Urinary bladder (tissue), 4 donors: ENCODE measurements at places on chromosomes 12 and 14. TPM values are rescaled to one million over a fixed set of nuclear protein-coding genes. Genes with fewer than 3 reads are reported as not detected.

- DNase-seq = no peak
Observed at GRCh38 chr12:9866860-9867269, 2.3 kb downstream of the CLEC2B start.

- no peak for DNase-seq
Observed at GRCh38 chr12:120662879-120663278, 22.5 kb downstream of the CABP1 start.

GRCh38 chr12:1131811-1132224 lies 140.8 kb downstream of the ERC1 start:
- DNase-seq = no peak

- no peak for DNase-seq
Observed at GRCh38 chr14:77301103-77301502, 19.6 kb downstream of the POMT2 start.

DNA sequence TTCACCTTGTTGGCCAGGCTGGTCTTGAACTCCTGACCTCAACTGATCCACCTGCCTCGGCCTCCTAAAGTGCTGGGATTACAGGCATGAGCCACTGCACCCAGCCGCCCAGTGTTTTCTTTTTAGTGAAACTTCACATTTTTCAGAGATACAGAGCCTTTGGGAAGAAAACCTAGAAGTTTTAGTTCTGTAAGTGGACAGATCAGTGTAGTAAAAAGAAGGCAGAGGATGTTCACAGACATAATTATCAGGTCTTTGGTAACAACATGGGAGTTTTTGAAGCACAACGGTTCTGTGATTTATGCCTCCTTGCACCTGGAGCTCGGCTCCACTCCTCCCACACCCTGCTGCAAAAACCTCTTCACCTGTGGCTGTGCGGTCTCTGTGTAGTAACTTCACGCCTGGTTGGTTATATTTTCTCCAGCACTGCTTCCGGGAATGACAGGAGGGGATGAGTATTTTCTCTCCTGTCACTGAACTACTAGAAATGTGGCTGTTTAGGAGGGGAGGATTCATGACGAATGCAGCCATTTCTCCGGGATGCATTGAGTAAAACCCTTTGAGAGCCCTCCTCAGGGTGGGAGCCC lies 67.0 kb downstream of the ARF6 start:
- no peak for DNase-seq

- no peak for DNase-seq
Observed at GRCh38 chr14:32726516-32726915, 212.2 kb upstream of the NPAS3 start.

GRCh38 chr12:39007619-39008018 lies 102.2 kb upstream of the CPNE8 start:
- no peak for DNase-seq

GRCh38 chr12:104456950-104457745 lies 400 bp downstream of the CHST11 start:
- peak; percentile 41 for DNase-seq

GRCh38 chr12:127235761-127236160 lies 1031.2 kb upstream of the TMEM132C start:
- DNase-seq = no peak

DNA sequence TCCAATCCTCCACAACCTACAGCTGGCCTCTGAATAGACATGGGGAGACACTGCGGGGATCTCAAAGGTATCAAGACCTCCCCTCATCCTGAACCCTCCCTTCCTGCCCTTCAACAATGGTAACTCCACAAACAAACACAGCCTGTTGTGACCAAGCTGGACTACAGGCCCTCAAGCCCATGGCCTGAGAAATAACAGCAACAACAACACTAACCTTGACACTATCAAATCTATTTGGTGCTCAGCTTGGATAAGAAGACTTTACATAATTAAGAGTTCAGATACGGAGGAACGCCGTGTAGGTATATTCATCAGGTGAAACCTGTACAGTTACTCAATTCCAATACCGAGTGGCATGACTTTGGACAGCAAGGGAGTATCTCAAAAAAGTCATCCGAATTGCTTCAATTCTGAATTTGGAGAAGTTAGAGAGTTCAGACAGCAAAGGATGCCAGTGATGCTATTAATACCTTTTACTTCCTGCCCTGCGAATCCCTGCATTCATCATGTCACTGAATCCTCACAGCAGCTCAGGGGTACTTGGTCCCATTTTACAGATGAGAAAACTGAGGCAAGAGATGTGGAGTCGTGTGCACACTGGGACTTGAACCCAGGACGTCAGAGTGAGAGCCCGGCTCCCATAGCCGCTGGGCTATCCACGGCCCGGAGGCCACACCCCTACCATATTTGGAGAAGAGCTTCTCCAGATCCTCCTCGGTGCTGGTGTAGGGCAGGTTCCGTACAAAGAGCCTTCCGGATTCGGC lies 17.8 kb downstream of the RBM19 start:
- no peak for DNase-seq

DNA sequence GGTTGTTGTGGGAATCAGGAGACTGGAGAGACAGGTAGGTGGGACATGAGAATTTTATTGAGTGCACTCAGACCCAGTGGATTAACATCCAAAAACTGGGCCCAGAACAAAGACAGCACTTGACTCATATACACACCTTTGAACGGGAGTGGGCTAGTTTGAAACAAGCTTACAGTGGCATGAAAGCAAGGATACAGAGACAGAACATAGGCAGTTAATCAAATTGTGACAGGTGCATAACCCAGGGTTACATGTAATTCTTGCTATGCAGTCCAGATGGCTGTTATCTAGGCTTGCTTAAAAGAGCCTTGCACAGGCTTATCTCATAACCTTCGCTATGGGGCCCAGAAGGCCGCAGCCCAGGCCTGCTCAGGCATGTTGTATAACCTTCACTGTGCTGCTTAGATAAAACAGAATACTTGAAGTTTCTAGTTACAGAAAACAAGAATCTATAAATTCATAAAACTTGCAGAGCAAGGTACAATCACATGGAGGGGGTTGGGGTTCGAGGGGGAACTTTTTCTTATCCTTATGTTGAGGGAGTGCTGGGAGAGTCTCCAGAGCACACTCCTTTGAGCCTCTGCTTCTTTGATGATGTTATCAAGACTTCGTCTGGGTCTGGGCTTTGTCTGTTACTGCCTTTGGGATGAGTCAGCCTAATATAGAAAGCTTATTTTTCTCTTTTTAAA lies 81.7 kb downstream of the TNFAIP2 start:
- DNase-seq = no peak

DNA sequence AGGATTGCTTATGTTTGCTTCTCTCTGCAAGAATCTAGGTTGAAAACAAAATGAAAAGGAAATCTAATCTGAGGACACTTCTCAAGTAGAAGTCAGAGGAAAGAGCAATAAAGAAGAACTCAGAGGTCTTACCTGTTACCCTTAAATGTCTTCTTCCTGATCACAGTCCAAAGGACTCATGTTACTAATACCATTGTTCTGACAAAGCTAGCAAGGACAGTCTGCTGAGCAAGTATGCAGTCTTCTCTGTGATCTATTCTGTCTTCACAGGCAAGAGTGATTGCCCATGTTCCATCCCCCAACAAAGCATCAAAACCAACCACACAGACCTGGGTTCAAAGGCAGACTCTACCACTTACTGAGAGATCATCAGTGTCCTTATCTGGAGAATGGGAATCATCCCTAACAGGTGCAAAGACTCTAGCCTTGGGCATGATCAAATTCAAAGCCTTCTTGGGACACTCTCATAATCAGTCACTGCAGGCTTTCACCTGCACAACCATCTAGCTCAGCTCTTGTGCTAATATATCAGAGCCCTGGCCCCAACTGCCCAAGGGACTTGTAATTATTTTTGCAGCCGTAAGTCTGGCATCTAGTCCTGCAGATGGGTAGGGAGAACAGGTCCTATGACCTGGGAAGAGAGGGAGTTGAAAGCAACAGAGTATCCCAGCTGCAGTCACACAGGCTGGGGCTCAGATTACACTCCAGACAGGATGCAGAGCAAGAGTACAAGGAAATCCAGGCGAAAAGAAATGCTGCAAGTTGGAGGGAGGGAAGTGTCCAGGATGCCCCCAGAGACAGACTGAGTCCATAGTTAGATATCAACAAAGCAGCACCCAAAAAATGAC lies 97.9 kb upstream of the NUDT4 start:
- DNase-seq = no peak

- DNase-seq = no peak
Observed at GRCh38 chr12:68675101-68675842, 11.5 kb upstream of the NUP107 start.

DNA sequence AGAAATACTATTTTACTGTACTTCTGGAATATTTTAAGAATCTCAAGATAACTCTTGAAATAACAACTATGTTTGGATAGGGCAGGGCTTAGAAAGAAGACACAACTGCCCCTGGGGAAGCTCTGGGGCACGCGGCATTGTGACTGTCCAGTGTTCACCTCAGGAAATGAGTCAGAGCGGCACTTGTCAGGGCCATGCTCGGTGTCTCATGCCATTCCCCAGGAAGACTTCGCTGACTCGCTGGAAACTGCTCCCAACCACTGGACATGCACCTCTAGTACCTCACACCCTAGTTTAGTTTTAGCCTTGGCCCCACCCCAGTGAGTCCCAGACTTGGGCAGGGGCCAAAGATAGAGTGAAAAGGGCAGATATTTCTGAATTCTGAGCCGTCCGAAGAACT lies 192.0 kb downstream of the TTC7B start:
- DNase-seq = no peak

- DNase-seq = no peak
Observed at GRCh38 chr12:22409377-22410164, 75.1 kb upstream of the ST8SIA1 start.

GRCh38 chr14:32510815-32511214 lies 181.7 kb downstream of the AKAP6 start:
- no peak for DNase-seq

- DNase-seq = no peak
Observed at GRCh38 chr12:7497661-7498060, 5.9 kb downstream of the CD163 start.

DNA sequence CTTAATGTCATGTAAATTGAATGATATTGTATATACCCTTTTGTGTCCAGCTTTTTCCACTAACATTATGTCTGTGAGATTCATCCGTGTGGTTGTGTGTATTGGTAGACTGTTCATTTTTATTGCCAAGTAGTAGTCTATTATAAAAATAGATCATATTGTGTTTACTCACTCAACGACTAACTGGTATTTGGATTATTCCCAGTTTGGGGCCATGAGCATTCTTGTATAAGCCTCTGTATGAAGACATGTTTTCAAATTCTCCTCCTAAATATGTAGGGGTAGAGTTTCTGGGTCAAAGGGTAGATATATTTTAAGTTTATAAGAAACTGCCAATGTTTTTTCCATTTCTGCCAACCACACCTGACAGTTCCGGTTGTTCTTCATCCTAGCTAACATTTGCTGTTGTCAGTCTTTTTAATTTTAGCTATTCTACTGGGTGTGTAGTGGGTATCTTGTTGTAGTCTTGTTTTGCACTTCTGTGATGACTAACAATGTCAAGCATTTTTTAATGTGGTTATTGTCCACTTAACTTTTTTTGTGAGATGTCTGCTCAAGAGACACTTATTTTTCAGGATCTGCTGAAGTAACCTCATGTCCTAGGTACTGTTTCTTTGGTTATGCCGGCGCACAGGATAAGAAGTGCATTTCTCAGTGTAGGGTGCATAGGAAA lies 93.2 kb downstream of the DACT1 start:
- no peak for DNase-seq

DNA sequence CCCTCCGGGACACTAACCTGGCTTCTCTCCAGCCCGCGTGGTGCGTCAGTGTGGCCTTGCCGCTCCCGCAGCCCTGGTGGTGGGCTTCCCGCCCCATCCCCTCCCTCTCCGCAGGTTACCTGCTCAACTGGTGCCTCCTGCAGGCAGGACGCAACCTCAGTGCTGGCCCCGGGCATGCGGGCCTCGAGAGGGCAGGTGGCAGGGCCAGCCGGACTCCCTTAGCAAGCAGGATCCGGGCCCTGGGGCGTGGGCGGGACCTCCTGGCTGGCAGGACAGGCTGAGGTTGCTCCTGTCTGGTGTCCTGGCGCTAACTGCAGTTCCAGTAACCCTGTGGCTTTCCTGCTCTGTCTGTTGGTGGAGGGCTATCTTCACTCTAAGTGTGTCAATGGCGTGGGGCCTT lies 8.6 kb upstream of the ADSS1 start:
- DNase-seq = no peak

DNA sequence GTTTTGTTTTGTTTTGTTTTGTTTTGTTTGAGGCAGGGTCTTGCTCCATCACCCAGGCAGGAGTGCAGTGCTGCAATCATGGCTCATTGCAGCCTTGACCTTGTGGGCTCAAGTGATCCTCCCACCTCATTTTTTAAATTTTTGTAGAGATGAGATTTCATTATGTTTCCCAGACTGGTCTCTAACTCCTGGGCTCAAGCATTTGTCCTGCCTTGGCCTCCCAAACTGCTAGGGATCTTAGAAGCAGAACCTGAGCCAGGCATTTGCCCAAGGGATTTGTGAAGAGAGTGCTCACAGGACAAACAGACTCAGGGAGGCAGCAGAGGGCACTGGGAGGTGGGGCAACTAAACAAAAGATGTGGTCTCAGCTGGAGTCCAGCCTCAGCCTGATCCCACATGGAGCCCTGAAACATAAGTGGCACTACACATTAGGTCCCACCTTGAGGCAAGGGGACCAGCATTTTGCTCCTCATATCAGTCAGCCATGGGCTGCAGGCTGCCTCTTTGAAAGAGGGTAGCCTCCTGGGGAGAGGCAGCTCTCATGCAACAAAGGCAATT lies 86.2 kb upstream of the CMKLR1 start:
- DNase-seq = no peak

DNA sequence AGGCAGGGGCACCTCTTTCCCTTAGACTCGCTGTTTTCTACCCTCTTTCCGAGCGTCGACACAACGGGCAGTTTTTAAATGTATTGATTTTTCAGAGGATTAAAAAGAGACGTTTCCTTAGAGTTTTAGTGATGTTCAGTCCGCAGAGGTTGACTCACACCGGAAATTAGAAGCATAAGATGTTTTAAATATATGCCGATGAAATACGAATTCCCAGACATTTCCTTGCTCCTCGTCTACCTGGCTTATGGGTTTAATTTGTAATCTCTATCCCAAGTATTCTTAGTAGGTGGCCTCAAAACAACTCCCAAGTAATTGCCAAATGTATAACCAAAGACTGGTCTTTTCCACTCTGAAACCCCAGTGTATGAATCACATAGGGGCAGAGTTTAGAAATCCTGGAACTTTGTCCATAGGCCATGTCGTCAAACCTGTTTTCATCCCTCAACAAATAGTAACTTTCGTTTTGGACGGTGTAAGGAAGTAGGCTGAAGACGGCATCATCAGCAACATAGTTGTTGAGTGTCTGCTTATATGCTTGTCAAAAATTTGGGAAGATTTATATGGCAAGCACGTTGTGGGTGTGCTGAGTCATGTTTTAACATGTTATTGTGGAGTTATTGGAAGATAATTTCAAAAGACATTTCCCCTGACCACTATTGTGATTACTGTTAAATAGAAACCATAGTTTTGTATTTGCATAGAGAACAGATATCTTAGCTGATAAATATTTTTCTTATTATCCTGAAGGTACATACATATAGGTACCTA lies 824 bp downstream of the TBK1 start:
- DNase-seq = peak; percentile 17

- DNase-seq = peak; percentile 54
Observed at GRCh38 chr12:19323805-19324204, 115.5 kb upstream of the AEBP2 start.

PYM1 gene
- 20.1 TPM for total RNA-seq

FBXW8 gene
- total RNA-seq = 15.6 TPM

INSM2 gene
- total RNA-seq = 0.11 TPM

CLEC6A gene
- not detected for total RNA-seq

FRMD6 gene
- 133 TPM for total RNA-seq

IL22 gene
- total RNA-seq = not detected

DAO gene
- total RNA-seq = not detected

CDC42BPB gene
- 74.4 TPM for total RNA-seq

IFNG-AS1 gene
- total RNA-seq = 0.32 TPM

ETFBKMT gene
- 5.7 TPM for total RNA-seq

STON2 gene
- total RNA-seq = 53.5 TPM

FAM181A gene
- not detected for total RNA-seq

ZDHHC22 gene
- total RNA-seq = 0.16 TPM

OR4E2 gene
- total RNA-seq = not detected
